Right renal cortex interstitium (tissue), 3 donors: ENCODE measurements at places on chromosomes 12 and 14. TPM values are rescaled to one million over a fixed set of nuclear protein-coding genes. Genes with fewer than 3 reads are reported as not detected.

Gene TAS2R30
- 0.21 TPM for polyA plus RNA-seq

Gene BDKRB2
- polyA plus RNA-seq: 3.3 TPM

Gene PROX2
- polyA plus RNA-seq: 0.74 TPM

DNA sequence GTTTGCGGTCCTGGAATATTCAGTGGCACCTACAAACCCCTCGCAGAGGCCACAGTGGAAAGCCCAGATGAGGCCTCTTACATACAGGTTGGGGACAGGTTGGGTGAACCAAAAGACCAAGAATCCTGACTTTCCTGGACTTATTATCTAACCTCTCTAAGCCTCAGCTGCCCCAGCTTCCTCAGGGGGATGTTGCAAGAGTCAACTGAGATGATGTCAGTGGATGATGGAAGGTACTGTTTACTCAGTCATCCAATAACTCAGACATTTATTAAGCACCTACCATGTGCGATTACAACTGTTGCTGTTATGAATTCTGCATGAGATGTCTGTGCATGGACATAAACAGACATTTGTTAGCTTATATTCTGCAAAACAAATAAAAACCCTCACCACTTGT, 72.8 kb downstream of the RFX4 start:
- no peak for DNase-seq

DNA sequence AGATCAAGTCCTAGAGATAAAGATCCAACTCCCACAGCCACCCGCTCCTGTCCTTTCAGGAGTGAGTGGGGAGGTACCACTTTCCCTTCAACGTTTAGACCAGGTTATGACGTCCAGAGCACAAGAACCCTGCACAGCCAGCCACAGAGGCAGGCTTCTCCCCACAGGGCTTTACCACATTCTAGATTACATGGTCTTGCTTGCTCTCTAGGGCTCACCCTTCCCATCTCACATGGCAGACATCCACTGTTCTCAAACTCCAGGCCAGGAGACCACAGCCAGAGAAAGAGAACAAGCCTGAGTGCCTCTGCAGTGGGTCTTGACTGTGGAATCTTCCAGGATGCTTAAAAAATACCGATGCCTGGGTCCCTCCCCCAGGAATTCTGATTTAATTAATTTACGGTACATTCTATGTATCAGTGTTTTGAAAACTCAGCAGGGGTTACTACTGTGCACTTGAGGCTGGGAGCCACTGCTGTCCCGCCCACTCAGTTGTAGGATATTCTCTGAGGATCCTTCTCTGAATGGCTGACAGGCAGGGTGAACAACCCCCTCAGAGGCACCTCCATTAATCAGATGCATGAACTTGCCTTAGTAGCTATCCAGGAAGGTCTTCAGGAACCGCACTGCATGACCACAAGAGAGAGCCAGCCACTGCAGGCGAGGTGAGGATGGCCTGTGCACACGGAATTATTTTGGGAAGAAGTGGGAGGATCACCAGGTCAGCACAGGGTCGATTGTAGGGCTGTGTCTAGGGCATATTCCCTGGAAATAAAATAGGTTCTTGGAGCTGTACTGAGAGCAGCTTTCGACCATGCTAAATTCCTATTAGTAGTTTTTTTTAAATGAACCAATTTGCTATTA, 21.5 kb upstream of the SOCS2 start:
- no peak for DNase-seq

DNA sequence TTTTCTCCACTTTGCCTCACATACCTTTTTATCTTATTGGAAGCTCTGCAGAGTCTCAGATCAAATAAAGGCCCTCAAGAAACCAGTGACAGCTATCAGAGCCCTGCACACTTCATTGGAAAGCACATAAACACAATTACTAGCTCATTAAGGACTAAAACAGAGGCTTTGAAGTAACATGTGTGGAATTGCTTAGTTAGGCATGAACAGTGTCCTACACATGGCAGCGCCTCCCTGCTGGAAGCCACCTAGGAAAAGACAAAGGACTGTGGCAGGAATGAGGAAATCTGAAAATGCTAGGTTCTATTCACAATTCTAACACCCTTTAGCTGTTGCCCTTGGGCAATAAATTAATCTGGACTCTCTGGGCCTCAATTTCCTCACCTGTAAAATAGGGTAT, 89.4 kb downstream of the SUDS3 start:
- DNase-seq: no peak

DNA sequence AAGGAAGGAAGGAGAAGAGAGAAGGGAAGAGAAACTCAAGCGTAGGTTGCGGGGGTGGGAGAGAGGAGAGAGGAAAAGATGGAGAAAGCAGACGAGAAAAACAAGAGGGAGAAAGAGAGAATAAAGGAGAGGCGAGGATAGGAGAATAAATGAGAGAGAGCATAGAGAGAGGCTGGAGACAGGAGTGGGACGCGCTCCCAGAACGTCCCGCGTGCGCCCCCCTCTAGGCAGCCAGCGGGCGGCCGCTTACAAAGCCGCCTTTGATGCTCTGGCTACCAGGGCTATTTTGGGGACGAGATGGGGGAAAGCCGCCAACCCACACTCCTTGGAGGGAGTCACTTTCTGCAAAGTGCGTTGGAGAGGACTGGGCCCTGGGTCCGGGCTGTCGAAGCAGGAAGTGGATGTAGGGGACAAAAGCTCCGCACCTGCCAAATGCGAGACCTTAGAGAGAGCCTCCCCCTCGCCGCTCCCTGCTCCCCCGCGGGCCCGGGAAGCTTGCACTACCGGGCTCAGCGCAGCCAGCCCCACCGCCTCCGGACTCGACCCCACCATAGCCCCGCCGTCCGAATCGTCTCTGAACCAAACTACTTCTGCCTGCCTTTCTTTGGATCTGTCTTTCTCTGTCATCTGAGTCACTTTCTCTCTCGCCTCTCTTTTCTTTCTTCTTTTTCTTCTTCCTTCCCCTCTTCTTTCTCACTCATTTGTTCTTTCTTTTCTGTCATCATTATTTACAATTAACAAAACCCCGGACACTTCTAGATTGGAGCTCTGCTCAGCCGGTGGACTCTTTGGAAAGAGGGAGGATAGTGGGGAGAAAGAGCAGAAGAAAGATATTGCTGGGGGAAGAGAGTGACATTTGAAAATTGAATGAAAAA, 8.0 kb downstream of the ASCL1 start:
- DNase-seq: no peak

GRCh38 chr14:46819117-46819516, 167.5 kb upstream of the RPL10L start:
- no peak for DNase-seq

GRCh38 chr12:27064397-27065342, 17.7 kb downstream of the C12orf71 start:
- DNase-seq: no peak

GRCh38 chr12:3961591-3961990, 88.4 kb upstream of the PARP11 start:
- no peak for DNase-seq
